GM04504 (cell line): ENCODE measurements at places on chromosomes 3 and 15.

- no peak for DNase-seq
Observed at GRCh38 chr15:44286814-44287452, 1.6 kb upstream of the GOLM2 start.

- no peak for DNase-seq
Observed at GRCh38 chr3:128572013-128572412, 78.6 kb downstream of the RPN1 start.

- no peak for DNase-seq
Observed at GRCh38 chr3:176571926-176572325, 625.4 kb downstream of the TBL1XR1 start.

DNA sequence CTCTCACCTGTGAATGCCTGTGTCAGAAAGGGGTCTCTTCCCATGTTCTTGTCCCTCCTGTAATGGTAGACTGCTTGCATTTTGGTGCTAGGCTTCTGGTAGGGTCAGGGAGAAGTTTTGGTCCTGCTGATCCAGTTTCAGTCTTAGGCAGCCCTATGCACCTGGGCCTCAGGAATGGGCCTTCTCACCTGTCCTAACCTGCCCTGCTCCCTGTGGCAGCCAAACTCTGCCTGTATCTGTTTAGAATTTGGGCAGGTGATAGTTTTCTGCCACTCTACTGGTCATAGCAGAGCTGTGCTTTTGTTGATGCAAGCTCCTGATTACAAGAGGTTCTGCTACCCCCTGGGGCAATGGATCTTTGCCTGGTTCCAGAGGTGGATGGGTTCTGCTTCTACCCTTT, 118.7 kb downstream of the PLCL2 start:
- no peak for DNase-seq

DNA sequence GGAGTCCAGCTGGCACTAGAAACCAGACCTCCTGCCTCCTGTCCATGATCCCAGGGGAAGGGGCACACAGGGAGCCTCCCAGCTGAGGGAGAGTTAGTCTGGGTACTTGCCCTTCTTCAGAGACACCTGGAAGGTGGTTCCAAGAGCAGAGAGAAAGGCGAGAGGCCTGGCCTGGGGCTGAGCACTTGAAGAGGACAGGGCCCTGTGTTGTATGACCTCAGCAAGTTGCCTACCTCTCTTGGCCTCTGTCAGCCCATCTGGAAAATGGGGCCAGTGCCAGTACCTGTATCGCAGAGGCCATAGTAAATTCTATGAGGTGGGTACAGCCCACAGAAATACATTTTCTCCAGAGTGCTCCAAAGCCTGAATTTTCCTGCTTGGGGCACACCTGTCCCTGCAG, 19.5 kb downstream of the PTH1R start:
- DNase-seq: no peak

GRCh38 chr3:86239946-86240345, 751.0 kb downstream of the VGLL3 start:
- no peak for DNase-seq

DNA sequence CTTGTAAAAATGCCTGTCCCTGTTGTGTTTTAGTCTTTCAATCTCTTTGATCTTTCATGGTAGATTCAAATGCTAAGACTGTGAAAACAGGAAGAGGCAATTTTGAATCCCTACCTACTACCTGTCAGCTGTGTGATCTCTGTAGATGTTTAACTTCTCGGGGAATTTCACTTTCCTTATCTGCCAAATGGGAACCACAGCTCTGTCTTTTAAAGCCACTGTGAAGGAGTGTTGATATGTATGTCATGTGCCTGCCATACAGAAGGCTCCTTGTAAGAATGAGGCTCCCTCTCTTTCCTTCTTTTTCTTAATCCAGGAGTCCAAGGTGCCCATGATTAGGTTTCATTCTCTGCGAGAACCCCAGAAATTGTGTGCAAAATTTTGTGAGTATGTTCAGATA, 139.6 kb upstream of the ADAMTS9 start:
- no peak for DNase-seq

GRCh38 chr15:58558777-58559176, 127.0 kb downstream of the LIPC start:
- DNase-seq: no peak
